ENCODE measurements at places on chromosomes 12 and 14. TPM values are rescaled to one million over a fixed set of nuclear protein-coding genes. Genes with fewer than 3 reads are reported as not detected.
A peak's percentile ranks its signal among the peaks of the same experiment; 100 is the strongest.

VRTN gene
- total RNA-seq: not detected

KLRD1 gene
- total RNA-seq: 0.79 TPM

POTEG gene
- total RNA-seq: not detected

PRPH gene
- not detected for total RNA-seq

PIK3C2G gene
- 12.5 TPM for total RNA-seq

ADAM21 gene
- 0.12 TPM for total RNA-seq

SLCO1B3 gene
- total RNA-seq: 36.7 TPM

TMEM132C gene
- not detected for total RNA-seq

MANSC4 gene
- not detected for total RNA-seq

ITGB7 gene
- 3.7 TPM for total RNA-seq

FLVCR2 gene
- 29.2 TPM for total RNA-seq

NOXRED1 gene
- not detected for total RNA-seq

- no peak within 1 kb of the TSS for H3K4me3 ChIP-seq
- H3K36me3 ChIP-seq: no peaks in the 10 kb centered on the region
- DNase-seq: no peak
- H3K4me1 ChIP-seq: no peaks in the 10 kb centered on the region
- H3K27ac ChIP-seq: no peak within 1 kb of the TSS
Observed at GRCh38 chr12:49903700-49904423, at the start of gene FAIM2. TSS of gene FAIM2 (minus strand) at chr12:49903900. CDS start at chr12:49903792, 108 bp downstream.

- H3K36me3 ChIP-seq: no peaks in the 10 kb centered on the region
- no peak overlapping the region for H3K4me3 ChIP-seq
- no peak for DNase-seq
- H3K4me1 ChIP-seq: no peaks in the 10 kb centered on the region
- H3K27me3 ChIP-seq: no peaks in the 10 kb centered on the region
Observed at GRCh38 chr12:4417936-4418335, 27.7 kb downstream of the FGF6 start.

DNA sequence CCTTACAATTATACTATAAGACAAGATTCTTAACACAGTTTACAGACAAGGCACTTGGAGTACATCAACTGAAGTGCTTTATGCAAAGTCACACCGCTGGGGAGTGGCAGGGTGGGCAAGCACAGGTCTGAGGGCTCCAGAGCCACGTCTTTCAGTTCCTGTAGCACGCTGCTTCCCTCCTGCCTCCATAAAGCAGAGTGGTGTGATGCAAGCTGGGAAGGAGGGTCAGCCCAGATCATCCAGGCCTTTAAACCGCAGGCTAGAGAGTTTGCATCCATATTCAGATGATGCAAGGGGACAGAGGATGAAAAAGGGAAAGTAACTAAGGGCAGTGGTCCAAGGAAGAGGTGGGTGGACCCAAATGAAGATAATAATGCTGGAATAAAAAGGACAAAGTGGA, 132.6 kb downstream of the ITPR2 start:
- no peaks in the 10 kb centered on the region for H3K27me3 ChIP-seq
- no peak overlapping the region for H3K27ac ChIP-seq
- H3K4me1 ChIP-seq: peaks cover 7% of the 10 kb centered on the region
- DNase-seq: no peak
- H3K4me3 ChIP-seq: no peak overlapping the region
- H3K36me3 ChIP-seq: peaks cover 12% of the 10 kb centered on the region

DNA sequence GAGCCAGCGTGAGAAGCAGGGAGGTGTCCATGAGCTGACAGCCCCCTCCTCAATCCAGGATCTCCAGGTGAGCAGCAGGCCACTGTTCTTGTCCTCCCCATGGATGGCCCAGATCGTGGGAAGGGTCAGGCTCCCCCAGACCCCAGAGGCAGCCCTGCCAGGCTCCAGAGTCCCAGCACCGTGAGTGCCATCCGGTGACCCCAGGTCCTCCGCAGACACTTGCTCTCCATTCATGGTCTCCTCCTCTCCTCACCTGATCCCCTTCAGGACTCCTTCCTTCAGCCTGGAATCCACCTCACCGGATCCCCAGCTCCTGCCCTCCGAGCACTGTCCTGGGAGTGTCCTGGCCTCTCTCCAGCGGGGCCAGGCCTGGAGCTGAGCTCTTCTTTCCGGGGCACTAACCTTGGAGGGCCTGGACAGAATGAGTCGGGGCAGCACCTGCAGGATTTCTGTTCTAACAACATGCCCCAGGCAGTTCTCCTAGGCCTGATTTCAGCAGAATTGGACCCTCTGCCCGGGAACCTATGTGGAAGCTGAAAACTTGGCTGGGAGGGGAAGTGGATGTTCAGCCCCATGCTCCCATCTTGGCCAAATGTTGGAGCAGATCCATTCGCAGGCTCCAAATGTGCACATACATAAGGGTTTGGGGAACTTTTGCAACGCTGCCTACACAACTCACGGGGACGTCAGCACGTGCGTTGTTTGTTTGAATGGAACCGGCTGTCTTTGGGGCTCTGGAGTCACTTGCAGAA, 341.6 kb upstream of the SFSWAP start:
- no peaks in the 10 kb centered on the region for H3K36me3 ChIP-seq
- H3K27me3 ChIP-seq: no peaks in the 10 kb centered on the region
- H3K27ac ChIP-seq: no peak overlapping the region
- H3K4me3 ChIP-seq: no peak overlapping the region
- no peak for DNase-seq

GRCh38 chr12:64600164-64600561, 10.1 kb upstream of the RASSF3 start:
- H3K27ac ChIP-seq: no peak overlapping the region
- DNase-seq: no peak

GRCh38 chr12:132400011-132400641, 70.7 kb upstream of the GALNT9 start:
- H3K36me3 ChIP-seq: no peaks in the 10 kb centered on the region
- no peak overlapping the region for H3K4me3 ChIP-seq
- H3K4me1 ChIP-seq: no peaks in the 10 kb centered on the region
- peak; percentile 21 for DNase-seq

- no peaks in the 10 kb centered on the region for H3K4me1 ChIP-seq
- H3K4me3 ChIP-seq: no peak overlapping the region
- no peaks in the 10 kb centered on the region for H3K36me3 ChIP-seq
Observed at GRCh38 chr14:54278665-54279295, 118.0 kb upstream of the CDKN3 start.

GRCh38 chr12:28089338-28089737, 100.9 kb upstream of the CCDC91 start:
- H3K36me3 ChIP-seq: no peaks in the 10 kb centered on the region
- H3K4me3 ChIP-seq: no peak overlapping the region
- H3K4me1 ChIP-seq: no peaks in the 10 kb centered on the region
- no peak for DNase-seq

DNA sequence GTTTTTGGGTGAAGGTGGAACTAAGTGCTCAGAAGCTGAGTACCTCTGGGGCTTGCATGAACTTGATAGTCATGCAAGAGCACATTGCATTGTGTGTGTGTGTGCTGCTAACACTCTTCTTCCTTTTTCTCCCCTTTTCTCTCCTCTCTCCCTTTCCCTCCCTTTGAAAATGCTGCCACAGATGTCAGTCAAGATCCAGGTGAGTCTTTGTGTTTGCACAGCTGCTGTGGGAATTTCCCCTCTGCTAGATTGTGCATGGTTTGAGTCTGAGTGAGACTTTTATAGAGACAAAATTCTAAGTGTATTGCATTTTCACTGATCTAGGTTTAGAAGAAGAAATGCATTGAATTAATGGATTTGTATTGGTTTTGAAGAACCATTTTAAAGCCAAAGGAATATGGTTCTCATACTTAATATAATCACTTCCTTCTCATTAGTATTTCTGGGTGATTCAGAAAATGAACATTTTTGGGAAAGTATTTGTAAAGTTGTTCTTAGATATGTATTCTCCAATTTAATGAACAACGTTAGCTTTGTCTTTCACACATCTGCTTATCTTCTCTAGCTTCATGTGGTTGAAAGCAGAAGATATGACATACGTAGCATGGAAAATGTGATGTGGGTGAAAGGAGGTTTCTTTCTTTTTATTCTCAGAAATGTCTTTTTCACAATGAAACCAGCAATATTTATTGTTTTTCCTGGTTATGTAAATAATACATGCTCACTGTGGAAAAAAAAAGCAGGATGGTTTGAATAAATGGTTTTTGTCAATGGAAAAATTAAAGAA, 108.5 kb downstream of the NRXN3 start:
- no peaks in the 10 kb centered on the region for H3K27me3 ChIP-seq
- no peaks in the 10 kb centered on the region for H3K4me1 ChIP-seq
- no peak overlapping the region for H3K4me3 ChIP-seq

DNA sequence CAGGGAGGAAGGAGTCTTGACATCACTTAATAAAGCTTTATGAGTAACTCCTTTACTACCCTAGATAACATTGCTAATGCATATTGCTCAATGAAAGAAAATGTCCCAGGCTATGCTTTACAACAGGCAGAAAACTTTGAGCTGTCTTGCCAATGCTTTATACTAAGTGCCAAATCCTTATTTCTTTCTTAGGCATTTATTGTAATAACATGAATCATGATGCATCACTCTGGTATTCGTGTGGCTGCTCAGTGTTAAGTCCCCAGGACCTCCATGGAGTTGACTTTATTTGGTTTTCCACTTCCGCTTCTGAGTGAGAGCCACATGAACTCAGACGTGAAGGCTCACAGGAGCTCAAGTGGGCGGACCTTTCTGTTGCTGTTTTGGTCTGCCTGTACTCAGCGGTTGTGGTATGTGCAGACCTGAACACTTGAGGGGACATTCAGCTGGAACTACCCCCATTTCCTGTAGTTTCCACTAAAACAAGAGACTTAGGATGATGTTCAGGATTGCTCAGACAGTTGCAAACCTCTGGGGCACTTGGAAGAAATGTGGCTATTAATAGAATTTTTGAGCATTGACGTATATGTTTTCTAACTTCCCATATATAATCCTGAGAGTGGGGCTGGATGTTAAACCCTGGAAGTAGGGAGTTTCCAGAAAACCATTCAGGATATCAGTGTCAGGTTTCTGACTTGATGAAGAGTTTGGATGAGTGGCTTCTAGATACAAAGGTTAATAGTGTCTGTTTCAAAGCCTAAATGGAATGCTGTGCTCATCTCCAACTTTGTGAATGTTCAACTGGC, 258.6 kb downstream of the MSRB3 start:
- no peak overlapping the region for H3K4me3 ChIP-seq
- H3K27me3 ChIP-seq: no peaks in the 10 kb centered on the region
- DNase-seq: no peak
- H3K27ac ChIP-seq: no peak overlapping the region
- no peaks in the 10 kb centered on the region for H3K36me3 ChIP-seq

GRCh38 chr14:50260072-50260471, 28.7 kb upstream of the SOS2 start:
- no peak for DNase-seq
- H3K27me3 ChIP-seq: no peaks in the 10 kb centered on the region
- no peak overlapping the region for H3K4me3 ChIP-seq
- H3K4me1 ChIP-seq: no peaks in the 10 kb centered on the region
- no peak overlapping the region for H3K27ac ChIP-seq
- no peaks in the 10 kb centered on the region for H3K36me3 ChIP-seq

GRCh38 chr12:108117163-108117849, 11.8 kb upstream of the WSCD2 start:
- H3K27ac ChIP-seq: no peak overlapping the region
- no peaks in the 10 kb centered on the region for H3K36me3 ChIP-seq
- no peak for DNase-seq
- no peaks in the 10 kb centered on the region for H3K27me3 ChIP-seq

DNA sequence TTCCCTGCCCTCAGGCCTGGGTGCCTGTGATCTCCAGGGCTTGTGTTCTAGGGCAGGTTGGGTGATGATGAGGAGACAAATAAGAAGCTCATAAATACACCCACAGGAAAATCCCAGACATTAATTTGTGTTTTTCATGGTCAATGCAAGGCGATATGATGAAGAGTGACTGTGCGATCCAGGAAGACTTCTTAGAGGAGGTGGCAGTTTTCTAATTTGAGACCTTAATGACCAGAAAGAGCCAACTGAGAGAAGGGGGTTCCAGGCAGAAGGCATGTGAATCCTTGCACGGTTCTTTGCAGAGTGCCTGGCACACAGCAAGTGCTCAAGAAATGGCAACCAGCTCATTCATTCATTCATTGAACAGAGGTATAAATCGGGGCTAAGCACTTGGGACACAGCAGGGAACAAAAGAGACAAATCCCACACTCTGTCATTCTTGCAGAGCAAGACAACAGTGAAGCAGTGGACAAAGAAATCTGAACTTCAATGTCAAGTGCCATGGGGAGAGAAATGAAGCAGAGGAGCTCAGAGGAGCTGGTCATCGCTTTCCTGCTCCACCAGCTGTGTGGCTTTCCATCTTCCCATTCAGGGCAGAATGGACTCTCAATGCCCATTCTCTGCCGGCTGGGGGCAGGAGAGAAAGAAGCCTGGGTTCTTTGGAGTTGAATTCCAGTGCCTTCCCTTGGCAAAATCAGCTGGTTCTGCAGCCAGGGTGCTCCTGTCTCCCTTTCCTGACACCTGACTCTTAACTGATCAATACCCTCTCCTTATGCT, 128.3 kb downstream of the AACS start:
- no peak overlapping the region for H3K4me3 ChIP-seq
- H3K4me1 ChIP-seq: no peaks in the 10 kb centered on the region
- H3K36me3 ChIP-seq: no peaks in the 10 kb centered on the region
- H3K27ac ChIP-seq: no peak overlapping the region
- no peaks in the 10 kb centered on the region for H3K27me3 ChIP-seq

GRCh38 chr12:116601933-116602810, 43.0 kb downstream of the MAP1LC3B2 start:
- H3K4me1 ChIP-seq: no peaks in the 10 kb centered on the region
- H3K27ac ChIP-seq: no peak overlapping the region
- H3K36me3 ChIP-seq: no peaks in the 10 kb centered on the region
- H3K27me3 ChIP-seq: no peaks in the 10 kb centered on the region
- H3K4me3 ChIP-seq: no peak overlapping the region
- no peak for DNase-seq

DNA sequence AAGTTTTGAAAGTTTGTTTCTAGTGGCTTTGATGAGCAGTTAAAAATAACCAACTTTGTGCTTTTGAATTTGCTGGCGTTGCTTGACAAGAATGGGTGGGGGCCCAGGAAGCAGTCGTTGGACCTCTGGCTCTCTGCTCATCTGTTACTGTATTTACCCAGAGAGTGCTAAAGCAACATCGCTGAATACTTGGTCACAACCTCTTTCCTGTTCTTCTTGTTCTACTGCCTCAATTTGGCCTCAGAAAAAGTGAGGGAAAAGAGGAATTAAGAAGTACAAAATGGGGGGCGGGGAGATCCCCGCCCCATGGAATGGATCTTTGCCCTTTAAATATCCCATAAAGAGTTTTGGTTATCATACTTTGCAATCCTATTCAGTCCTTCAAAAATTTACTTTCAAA, 221.5 kb upstream of the G2E3 start:
- no peaks in the 10 kb centered on the region for H3K27me3 ChIP-seq
- no peaks in the 10 kb centered on the region for H3K36me3 ChIP-seq
- no peak for DNase-seq
- no peaks in the 10 kb centered on the region for H3K4me1 ChIP-seq

DNA sequence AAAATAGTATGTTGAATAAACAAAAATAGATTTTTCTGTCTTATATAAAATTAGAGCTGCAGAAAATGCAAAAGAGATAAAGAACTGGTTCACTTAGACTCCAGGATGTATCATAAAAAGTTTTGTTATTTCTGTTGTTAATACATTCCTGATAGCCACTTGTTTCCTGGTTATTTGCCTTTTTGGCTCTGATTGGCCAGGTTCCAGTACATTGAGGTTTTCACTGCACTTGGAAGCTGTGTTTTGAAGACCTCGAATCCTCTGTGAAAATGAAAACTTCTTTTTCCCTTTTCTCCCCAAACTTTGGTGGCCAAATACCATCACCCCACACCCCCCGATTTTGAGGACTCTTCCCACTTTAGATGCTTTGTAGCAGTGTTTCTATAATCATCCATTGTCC, 525.3 kb downstream of the MED13L start:
- H3K27ac ChIP-seq: no peak overlapping the region
- H3K4me1 ChIP-seq: no peaks in the 10 kb centered on the region
- H3K4me3 ChIP-seq: no peak overlapping the region

Measured in right lobe of liver (tissue), 6 donors.